IgD-negative memory B cell (primary cell): ENCODE measurements at places on chromosomes 12 and 14. TPM values are rescaled to one million over a fixed set of nuclear protein-coding genes. Genes with fewer than 3 reads are reported as not detected.

The HOXC13 gene
- polyA plus RNA-seq = not detected

The SLCO1B1 gene
- not detected for polyA plus RNA-seq

The KRT86 gene
- not detected for polyA plus RNA-seq

The PTPRQ gene
- not detected for polyA plus RNA-seq

The LRP1-AS gene
- not detected for polyA plus RNA-seq

The GLT8D2 gene
- polyA plus RNA-seq = 0.23 TPM

The TPPP2 gene
- not detected for polyA plus RNA-seq

The TCL1B gene
- polyA plus RNA-seq = not detected

The PRMT5 gene
- 45.0 TPM for polyA plus RNA-seq

The GLTP gene
- 47.8 TPM for polyA plus RNA-seq

The GAPDH gene
- 1,479 TPM for polyA plus RNA-seq

The ARHGEF25 gene
- not detected for polyA plus RNA-seq

The ESR2 gene
- polyA plus RNA-seq = 1.3 TPM

The SDR9C7 gene
- not detected for polyA plus RNA-seq

The SYNDIG1L gene
- not detected for polyA plus RNA-seq

The AQP6 gene
- not detected for polyA plus RNA-seq

The RASSF9 gene
- polyA plus RNA-seq = not detected

The SLC25A47 gene
- not detected for polyA plus RNA-seq

The WSCD2 gene
- polyA plus RNA-seq = 2.8 TPM

The SRRM4 gene
- polyA plus RNA-seq = not detected

The C3AR1 gene
- 0.53 TPM for polyA plus RNA-seq

The HHIPL1 gene
- 0.24 TPM for polyA plus RNA-seq

The AMDHD1 gene
- 2.7 TPM for polyA plus RNA-seq

The HSPA2 gene
- 0.26 TPM for polyA plus RNA-seq
